ENCODE measurements at places on chromosomes 3 and 15.

GRCh38 chr15:68775671-68776476 is 44.8 kb downstream of the ANP32A start:
- no peak for DNase-seq

- no peak for DNase-seq
Observed at GRCh38 chr3:24678421-24678865, 183.8 kb upstream of the THRB start.

GRCh38 chr15:70920981-70921696 is 28.5 kb downstream of the LRRC49 start:
- no peak for DNase-seq

- DNase-seq = no peak
Observed at GRCh38 chr15:70351391-70351790, 253.7 kb upstream of the TLE3 start.

GRCh38 chr3:42139621-42140453 is 48.7 kb downstream of the TRAK1 start:
- no peak for DNase-seq

- DNase-seq = no peak
Observed at GRCh38 chr3:18556503-18557135, 131.5 kb upstream of the SATB1 start.

DNA sequence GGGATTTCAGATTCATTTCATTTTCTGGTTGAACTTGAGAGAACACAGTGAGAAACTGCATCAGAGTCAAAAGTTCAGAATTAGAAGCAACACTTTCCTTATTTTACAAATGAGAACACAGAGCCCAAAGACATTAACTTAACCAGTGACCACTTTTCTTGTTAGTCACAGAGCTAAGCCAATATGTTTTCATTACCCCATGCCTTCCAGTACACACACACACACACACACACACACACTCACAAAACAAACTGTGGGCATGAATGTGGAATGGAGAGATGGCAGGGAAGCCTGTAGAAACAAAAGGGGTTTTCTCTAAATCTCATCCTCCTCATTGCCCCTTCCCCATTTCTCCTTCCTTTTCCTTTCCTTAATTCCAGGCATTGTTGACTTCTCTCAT is 267.4 kb upstream of the GADL1 start:
- DNase-seq = no peak

GRCh38 chr15:69031013-69032001 is 16.8 kb downstream of the NOX5 start:
- DNase-seq = no peak

DNA sequence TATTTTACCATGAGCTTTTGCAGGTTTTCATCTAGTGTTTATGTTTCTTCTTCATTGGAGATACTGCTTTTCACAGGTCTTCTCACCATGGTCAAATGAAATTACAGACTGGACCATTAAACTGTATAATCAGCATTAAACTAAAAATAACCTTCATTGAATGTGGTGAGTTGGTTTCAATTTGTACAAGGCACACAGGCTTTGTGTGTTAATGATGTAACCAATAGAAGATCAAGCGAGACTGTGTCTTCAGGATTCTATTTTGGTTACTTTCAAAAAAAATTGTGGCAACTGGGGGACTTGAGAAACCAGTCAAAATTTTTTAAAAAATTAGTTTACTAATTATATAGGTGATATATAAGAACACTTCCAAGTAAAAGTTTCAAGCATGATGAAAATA is 54.3 kb upstream of the GCSAM start:
- DNase-seq = no peak

GRCh38 chr3:36993326-36994283 is at the start of gene MLH1:
Gene MLH1, plus strand, starts transcription at chr3:36993518. Its CDS starts 30 bp downstream, at chr3:36993548.
- peak; percentile 91 for DNase-seq

DNA sequence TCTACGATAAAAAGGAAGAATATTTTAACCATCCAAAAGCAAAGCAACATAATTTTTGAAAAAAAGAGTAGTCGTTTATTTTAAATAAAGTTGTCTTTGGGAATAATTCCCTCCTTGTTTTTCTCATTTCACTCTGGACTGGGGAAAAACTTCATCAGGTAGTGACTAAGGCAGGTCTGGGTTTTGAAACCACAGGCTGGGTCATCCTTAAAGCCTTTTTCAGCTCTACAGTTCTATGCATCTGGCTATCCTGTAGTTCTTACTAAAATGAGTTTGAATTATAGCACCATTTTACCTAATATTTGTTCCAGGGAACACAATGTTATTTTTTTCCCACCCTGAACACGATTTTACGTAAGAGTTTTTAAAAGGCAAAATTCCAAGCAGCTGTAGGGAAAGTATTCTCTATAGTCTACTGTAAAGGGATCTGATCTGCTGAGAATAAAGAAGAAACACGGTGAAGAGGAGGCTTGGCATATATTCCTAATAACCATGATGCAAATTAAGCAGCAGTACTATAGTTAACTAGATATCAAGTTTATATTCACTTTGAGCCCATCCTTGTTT is 107.7 kb downstream of the OSBPL10 start:
- no peak for DNase-seq

GRCh38 chr3:65508750-65509422 is 529.8 kb downstream of the MAGI1 start:
- DNase-seq = no peak

DNA sequence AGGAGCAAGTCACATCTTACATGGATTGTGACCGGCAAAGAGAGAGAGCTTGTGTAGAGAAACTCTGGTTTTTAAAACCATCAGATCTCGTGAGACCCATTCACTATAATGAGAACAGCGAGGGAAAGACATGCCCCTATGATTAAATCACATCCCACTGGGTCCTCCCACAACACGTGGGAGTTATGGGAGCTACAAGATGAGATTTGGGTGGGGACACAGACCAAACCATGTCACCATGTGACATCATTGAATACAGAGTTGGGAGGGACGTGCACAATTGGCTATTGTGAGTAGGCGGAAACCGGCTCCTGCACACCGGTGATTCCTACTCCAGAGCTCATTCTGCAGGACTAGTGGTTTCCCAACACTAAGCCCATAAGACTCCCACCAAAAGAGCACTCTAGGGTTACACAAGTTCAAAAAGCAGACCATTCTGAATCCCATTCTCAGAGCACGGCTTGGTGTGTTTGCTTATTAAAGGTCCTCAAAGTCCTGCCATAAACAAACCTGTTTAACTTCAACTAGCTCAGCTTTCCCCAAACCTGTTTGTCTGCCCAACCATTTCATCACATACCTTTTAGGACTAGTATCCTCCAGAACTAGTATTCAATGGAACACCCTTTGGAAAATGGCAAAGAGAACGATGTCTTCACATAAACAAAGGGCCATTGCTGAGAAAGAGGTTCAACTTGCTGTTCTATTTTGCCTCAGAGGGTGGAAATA is 167.6 kb downstream of the TLE3 start:
- no peak for DNase-seq

DNA sequence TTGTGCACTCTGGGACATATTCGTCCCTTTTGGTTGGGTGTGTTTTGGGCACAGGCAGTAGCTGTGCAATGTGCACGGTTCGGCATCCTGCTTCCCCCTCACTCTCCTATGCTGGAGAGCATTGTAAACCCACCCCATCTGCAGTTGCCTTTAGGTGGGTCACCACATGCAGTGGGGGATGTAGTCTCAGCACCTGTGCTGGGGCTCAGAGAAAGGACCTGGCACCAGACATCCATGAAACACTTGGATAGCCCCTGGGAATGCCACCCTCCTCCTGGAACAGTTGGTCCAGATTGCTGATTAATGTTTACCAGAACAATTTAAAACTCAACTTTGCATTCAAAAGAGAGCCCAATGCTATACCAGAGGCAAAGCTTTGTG is 123.9 kb upstream of the MEF2A start:
- no peak for DNase-seq

GRCh38 chr3:1824359-1824758 is 274.3 kb upstream of the CNTN4 start:
- no peak for DNase-seq

GRCh38 chr3:111667621-111668239 is 72.6 kb upstream of the ZBED2 start:
- peak; percentile 33 for DNase-seq

- no peak for DNase-seq
Observed at GRCh38 chr3:98242155-98242554, 21.9 kb upstream of the OR5H6 start.

DNA sequence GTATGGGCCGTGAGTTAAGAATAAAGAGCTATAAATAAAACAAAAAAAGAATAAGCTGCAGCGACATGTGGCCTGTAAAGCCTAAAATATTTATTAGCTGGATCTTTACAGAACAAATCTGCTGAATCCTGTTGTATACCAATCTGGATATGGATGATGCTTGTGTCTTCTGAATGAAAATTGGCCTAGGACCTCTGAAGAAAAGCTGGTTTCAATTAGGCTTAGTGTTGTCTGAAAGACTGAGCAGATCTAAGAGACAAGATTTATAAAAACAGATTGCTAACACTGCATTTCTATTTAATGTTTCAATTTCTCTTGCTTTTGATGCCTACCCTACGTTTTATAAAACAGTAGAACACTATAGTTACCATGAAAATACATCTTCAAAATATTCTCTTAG is 57.9 kb downstream of the ST3GAL6 start:
- DNase-seq = no peak

DNA sequence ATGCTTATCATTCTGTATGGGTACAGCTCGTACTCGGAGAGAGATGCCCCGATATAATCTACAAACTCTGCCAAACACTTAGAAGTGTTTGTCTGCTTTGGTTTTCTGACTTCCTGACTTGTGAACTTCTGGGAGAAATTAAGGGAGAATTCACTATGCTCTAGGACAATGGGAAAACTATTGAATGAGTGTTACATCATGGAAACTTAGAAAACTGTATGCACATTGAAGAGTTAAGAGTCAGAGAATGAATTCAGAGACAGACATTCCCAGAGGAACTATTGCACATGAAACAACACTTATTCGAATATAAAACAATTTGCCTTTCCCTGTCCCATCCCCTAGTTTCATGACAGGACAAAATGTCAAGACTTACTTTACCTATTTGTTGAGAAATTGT is 57.8 kb downstream of the DTWD1 start:
- DNase-seq = no peak

GRCh38 chr15:56948764-56949101 is 30.3 kb downstream of the TCF12 start:
- DNase-seq = no peak

DNA sequence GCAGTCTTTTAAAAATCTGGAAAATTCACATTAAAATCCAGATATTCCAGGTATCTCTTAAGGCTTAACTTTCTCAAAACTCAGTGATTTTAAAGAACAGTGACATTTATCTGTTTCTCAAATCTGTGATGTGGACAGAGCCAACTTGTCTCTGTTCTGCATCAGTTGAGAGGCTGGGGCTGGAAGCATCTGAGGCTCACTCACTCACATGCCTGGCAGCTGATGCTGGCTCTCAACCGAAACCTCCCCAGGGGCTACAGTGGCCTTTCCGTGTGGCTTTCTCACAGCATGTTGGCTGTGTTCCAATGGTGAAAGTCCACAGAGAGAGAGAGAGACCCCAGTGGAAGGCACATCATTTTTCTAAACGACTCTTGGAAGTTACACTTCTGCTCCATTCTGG is 53.5 kb downstream of the CEMIP start:
- DNase-seq = no peak

GRCh38 chr15:52415628-52416027 is 113.1 kb downstream of the MYO5A start:
- no peak for DNase-seq

GRCh38 chr15:36370051-36370730 is 209.2 kb upstream of the CDIN1 start:
- no peak for DNase-seq

DNA sequence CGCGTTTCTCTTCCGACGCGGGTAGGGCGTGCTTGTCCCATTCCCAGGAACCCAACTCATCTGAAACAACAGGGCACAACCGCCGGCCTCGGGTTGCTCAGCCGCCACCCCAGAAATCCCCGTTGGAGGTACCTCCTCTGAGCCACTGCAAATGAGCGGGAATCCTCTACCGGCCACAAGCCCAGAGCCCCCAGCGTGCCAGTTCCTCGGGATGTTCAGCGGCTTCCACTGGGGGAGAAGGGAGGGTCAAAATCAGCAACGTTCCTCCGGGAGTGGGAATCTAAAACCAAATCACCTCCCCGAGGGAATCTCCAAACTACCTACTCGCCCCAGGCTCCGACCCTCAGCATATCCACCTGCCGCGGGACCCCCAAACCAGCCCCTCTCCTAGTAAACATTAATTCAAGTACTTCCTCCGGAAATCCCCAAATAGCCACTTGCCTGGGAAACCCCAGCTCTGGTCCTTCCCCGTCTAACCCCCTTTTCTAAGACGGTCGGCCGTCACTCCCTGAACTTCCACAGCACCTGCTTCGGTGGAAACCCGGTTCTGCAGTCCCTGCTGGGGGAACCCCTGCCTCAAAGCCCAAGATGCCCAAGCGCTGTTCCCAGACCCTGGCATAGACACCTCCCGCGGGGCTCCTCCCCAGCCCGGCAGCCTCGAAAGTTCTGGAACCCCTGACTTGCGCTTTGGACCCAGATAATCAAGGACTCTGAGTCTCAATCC is 887 bp downstream of the OXTR start:
- DNase-seq = no peak

- no peak for DNase-seq
Observed at GRCh38 chr3:171270541-171270940, 189.7 kb downstream of the TNIK start.

DNA sequence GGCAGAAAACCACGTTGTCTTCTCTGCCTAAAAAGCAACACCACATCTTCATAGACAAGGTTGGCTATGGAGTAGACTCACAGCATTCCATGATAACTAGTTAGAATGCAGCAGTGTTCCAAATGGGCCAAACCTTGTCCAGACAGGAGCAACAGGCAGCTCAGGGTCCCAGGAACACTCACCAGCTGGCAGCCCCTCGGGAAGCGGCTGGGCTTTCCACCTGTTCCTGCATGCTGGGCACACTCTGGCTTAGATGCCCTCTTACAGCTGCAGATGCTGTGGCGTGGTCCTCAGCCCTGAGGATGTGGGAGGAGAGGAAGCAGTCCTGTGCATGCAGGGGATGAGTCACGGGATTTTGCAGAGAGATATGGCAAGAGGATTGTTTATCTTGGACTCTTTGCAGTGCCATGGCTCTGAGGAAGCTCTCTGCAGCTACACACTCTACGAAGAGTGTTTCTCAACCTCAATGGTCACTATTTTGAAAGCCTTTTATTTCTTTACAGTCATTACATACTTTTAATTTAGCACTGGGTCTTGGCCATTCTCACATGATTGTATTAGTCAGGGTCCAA is 11.3 kb downstream of the NRROS start:
- DNase-seq = no peak

Data from activated CD8-positive, alpha-beta memory T cell treated with anti-CD3 and anti-CD28 coated beads for 1 hour (primary cell).